ENCODE measurements at places on chromosomes 6 and 20.

DNA sequence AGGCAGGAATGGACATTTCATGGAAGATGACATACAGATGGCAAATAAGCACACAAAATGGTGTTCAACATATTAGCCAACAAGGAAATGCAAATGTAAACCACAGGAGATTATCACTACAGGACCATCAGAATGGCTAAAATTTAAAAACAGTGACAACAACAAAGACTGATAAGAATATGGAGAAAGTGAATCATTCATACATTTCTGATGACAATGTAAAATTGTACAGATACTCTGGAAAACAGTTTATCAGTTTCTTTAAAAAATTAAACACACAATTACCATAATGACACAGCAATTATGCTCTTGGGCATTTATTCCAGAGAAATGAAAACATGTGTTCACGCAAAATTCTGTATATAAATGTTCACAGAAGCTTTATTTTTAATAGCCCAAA, 105.8 kb upstream of the RUNX2 start:
- H3K4me3 ChIP-seq: no peak overlapping the region
- no peaks in the 10 kb centered on the region for H3K4me1 ChIP-seq
- H3K27ac ChIP-seq: no peak overlapping the region
- no peak for DNase-seq
- no peaks in the 10 kb centered on the region for H3K27me3 ChIP-seq

DNA sequence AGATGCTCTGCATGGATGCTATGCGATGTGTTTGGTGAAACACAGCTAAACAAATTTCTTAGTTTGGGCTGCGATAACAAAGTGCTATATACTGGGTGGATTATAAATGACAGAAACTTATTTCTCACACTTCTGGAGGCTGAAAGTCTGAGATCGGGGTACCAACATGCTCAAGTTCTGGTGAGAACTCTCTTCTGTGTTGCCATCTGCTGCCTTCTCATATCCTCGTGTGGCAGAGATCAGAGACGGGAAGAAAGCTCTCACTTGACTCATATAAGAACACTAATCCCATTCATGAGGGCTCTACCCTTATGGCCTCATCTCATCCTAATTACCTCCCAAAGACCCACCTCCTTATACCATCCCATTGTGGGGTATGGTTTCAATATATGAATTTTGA, 162.0 kb upstream of the DTNBP1 start:
- H3K4me1 ChIP-seq: no peaks in the 10 kb centered on the region
- DNase-seq: no peak
- H3K27me3 ChIP-seq: peaks cover 10% of the 10 kb centered on the region
- H3K4me3 ChIP-seq: no peak overlapping the region
- H3K27ac ChIP-seq: no peak overlapping the region

GRCh38 chr6:157376706-157377230, 4.2 kb upstream of the ZDHHC14 start:
- no peaks in the 10 kb centered on the region for H3K27me3 ChIP-seq
- H3K27ac ChIP-seq: no peak overlapping the region
- peaks cover 1% of the 10 kb centered on the region for H3K36me3 ChIP-seq
- no peak overlapping the region for H3K4me3 ChIP-seq
- peaks cover 8% of the 10 kb centered on the region for H3K4me1 ChIP-seq

GRCh38 chr6:151005164-151005563, 139.7 kb downstream of the MTHFD1L start:
- H3K4me3 ChIP-seq: no peak overlapping the region
- peaks cover 10% of the 10 kb centered on the region for H3K36me3 ChIP-seq
- H3K4me1 ChIP-seq: peaks cover 33% of the 10 kb centered on the region
- no peaks in the 10 kb centered on the region for H3K27me3 ChIP-seq
- H3K27ac ChIP-seq: no peak overlapping the region

DNA sequence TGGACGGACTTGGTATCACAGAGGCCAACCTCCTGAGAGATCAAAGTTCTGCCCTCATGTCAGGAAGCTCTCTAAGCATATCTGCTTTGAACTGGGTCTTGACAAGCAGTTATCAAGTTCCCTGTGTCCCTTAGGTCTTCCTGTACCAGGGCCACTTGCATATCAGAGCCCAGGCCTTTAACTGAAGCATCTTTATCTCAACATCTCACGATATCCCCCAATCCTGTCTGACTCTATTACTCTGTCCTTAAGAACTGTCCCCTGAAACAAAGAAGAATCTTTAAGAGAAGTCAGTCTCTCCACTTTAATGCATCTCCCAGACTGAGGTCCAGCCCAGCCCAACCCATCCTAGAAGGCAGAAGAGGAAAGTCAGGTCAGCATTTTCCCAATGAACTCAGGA, 8.2 kb downstream of the MAS1L start:
- H3K27me3 ChIP-seq: no peaks in the 10 kb centered on the region
- H3K36me3 ChIP-seq: no peaks in the 10 kb centered on the region

DNA sequence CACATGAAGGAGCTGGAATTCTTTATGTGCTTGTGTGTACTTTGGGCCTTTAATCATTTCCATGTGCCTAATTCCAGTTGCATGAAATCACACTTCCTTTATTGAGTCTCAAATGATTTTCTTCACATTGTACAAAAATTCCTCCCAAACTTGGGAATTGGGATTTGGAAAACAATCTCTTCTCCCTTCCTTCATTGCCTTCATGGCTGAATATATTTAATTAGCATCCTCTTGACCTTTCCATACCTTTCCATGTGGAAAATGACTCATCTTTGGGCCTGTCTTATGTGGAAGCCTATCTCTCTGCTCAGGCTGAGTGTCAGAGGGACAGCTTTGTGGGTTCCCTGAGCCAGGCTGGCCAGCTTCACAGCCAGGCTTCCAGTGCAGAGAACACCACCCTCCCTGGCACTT, 33.0 kb upstream of the CDH4 start:
- peaks cover 18% of the 10 kb centered on the region for H3K4me1 ChIP-seq
- peaks cover 4% of the 10 kb centered on the region for H3K27me3 ChIP-seq
- peak overlapping the region; percentile 52 for H3K27ac ChIP-seq

GRCh38 chr20:3560578-3560977, 89.8 kb downstream of the ATRN start:
- no peak overlapping the region for H3K4me3 ChIP-seq
- H3K27me3 ChIP-seq: no peaks in the 10 kb centered on the region
- H3K36me3 ChIP-seq: peaks cover 5% of the 10 kb centered on the region
- no peak overlapping the region for H3K27ac ChIP-seq

DNA sequence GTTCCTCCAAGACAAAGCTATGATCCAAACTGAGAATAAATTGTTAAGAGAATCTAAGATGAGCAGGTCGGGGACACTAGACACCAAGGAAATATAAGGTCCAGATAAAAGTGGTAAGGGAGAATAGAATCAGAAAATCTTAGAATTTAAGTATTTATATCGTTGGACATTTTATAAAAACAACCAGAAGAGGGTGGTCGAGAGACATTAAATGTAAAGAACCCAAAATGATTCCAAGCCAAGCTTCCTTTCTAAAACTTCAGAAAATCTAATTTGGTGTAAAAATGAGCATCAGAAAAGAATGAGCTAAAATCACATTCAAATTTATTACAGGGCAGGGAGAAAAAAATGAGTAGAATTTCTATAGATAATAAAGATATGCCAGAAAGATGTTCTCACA, 97.8 kb upstream of the OGFRL1 start:
- H3K36me3 ChIP-seq: no peaks in the 10 kb centered on the region
- H3K4me3 ChIP-seq: no peak overlapping the region
- no peak for DNase-seq
- H3K27me3 ChIP-seq: no peaks in the 10 kb centered on the region
- H3K27ac ChIP-seq: no peak overlapping the region
- H3K4me1 ChIP-seq: peaks cover 7% of the 10 kb centered on the region

DNA sequence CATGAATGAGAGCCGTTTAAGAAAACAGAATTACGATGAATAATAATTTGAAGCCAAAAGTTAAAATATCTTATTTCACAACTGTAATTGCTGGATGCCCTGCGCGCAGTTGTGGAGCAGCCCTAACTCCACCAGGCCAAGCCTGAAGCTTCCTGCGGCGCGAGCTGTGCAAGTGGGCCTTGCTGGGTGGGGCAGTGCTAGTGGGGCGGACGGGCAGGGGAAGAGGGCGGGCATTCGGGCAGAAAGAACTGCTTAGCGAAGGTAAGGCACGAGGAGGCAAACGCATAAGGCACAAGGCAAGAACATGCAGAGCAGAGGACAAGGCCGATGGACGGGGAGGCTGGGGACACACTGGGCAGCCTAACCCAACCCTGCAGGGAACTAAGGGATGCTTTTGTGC, 2.3 kb downstream of the HLA-DQB2 start:
- peaks cover 34% of the 10 kb centered on the region for H3K27me3 ChIP-seq
- H3K27ac ChIP-seq: no peak overlapping the region
- no peak for DNase-seq
- H3K4me1 ChIP-seq: no peaks in the 10 kb centered on the region
- H3K4me3 ChIP-seq: no peak overlapping the region
- no peaks in the 10 kb centered on the region for H3K36me3 ChIP-seq

DNA sequence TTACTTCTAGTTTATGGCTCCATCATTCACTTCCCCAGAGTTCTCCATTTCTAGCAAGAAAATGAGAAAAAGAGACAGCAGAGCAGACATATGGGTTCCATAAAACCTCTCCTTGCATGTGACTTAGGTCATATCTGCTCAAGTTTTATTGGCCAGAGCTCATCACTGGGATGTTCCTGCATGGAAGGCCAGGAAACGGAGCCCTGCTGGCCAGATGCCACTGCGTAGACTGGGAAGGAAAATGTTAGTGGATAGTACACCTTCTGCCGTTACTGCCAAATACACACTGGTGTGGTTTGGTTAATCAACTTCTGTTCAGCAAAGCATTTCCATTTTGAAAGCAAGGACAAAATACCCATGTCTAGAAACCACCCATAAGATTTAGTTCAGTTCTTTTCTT, 220.6 kb upstream of the TSHZ2 start:
- no peak for DNase-seq
- no peak overlapping the region for H3K4me3 ChIP-seq
- no peaks in the 10 kb centered on the region for H3K36me3 ChIP-seq
- no peak overlapping the region for H3K27ac ChIP-seq
- H3K27me3 ChIP-seq: no peaks in the 10 kb centered on the region

DNA sequence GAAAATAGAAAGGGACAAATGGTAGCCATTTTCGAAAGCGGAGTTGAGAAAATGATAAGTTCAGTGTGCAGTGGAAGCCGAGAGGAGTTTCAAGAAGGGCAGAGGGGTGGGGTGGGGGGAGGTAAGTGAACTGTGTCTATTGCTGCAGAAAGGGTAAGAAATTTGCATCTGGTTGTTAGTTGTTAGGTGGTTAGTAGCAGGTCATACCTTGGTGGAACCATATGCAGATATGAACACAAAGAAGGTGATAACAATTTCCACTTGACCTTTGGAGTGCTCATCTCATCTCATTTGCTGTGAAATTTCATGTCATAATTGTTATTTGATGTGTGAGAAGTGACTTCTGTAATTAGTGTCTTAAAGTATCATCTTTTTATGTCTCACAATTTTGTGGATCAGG, 288.2 kb downstream of the QKI start:
- H3K27me3 ChIP-seq: peaks cover 3% of the 10 kb centered on the region
- no peak for DNase-seq
- H3K36me3 ChIP-seq: peaks cover 2% of the 10 kb centered on the region
- H3K27ac ChIP-seq: no peak overlapping the region

- H3K4me1 ChIP-seq: no peaks in the 10 kb centered on the region
- H3K4me3 ChIP-seq: no peak overlapping the region
- H3K36me3 ChIP-seq: peaks cover 3% of the 10 kb centered on the region
- DNase-seq: no peak
Measured at GRCh38 chr6:138454981-138455706, 44.1 kb downstream of the NHSL1 start.

GRCh38 chr20:52972190-52972937, at the start of gene TSHZ2:
TSHZ2 (plus strand) TSS chr20:52972358; CDS start chr20:52973294, 936 bp downstream.
- peaks cover 54% of the 10 kb centered on the region for H3K27me3 ChIP-seq
- H3K36me3 ChIP-seq: peaks cover 2% of the 10 kb centered on the region
- peaks cover 19% of the 10 kb centered on the region for H3K4me1 ChIP-seq
- no peak within 1 kb of the TSS for H3K27ac ChIP-seq

DNA sequence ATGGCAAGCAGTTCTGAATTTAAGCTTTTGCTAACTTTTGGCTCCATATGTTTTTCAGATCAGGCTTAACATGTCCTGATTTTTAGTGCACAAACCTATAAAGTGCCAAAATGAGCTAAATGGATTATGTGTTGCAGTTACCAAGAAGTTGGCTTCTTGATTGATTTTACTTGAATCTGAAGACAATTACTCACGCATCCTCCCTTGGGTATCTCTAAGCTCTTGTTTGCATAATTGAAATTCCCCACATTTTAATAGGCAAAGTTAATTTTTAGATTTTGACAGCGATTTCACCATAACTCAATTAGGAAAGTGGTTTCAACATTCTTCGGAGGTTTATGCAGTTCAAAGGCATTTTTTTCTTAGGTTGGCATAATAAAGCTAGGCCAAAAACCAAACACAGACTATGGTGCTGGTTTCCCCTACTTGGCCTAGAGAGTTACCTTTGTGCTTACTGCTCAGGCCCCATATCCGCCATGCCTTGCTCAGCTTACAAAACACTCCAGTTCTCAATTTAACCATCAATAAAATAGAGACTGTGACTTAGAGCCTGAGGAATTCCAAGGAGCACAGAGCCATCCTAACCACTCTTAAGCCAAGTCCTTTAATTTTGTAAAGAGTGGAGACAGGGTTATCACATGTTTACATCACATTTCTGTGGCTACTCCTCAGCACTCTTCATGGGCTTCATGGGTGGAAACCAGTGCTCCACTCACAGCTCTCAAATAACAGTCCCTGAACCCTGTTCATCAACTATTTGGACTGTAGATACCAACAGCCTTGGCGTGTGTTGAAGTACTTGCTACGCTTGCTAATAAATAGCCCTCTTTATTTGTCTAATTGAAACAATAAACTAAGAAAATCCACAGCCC, 32.1 kb downstream of the LAMA4 start:
- H3K4me1 ChIP-seq: peaks cover 29% of the 10 kb centered on the region
- H3K36me3 ChIP-seq: no peaks in the 10 kb centered on the region
- H3K4me3 ChIP-seq: no peak overlapping the region
- no peaks in the 10 kb centered on the region for H3K27me3 ChIP-seq
- DNase-seq: no peak

GRCh38 chr20:44501448-44501847, 20.4 kb downstream of the SERINC3 start:
- DNase-seq: no peak
- H3K27ac ChIP-seq: peak overlapping the region; percentile 81
- peaks cover 46% of the 10 kb centered on the region for H3K36me3 ChIP-seq
- peaks cover 35% of the 10 kb centered on the region for H3K4me1 ChIP-seq
- H3K27me3 ChIP-seq: no peaks in the 10 kb centered on the region
- H3K4me3 ChIP-seq: no peak overlapping the region

DNA sequence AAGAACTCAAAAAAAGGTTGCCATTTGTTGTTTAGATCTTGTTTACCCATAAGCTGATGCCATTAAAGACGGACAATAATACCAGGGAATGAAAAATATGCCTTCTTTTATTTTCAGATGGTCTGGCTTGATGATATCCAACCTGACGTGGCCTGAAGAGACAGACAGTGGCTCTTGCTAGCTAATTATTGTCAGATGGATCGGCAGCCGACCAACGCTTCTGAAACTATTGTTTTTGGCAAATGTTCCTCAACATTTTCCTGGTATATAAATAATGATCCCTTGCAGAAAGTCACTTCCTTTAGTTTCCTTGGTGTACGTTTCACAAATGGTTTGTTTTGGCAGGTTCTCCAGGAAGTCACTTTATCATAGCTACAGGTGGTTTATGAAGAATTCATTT, 290.9 kb upstream of the TSHZ2 start:
- no peak for DNase-seq
- no peaks in the 10 kb centered on the region for H3K36me3 ChIP-seq
- no peak overlapping the region for H3K4me3 ChIP-seq
- H3K27me3 ChIP-seq: peaks cover 1% of the 10 kb centered on the region
- no peak overlapping the region for H3K27ac ChIP-seq

- no peak overlapping the region for H3K27ac ChIP-seq
- H3K4me3 ChIP-seq: no peak overlapping the region
- no peak for DNase-seq
- no peaks in the 10 kb centered on the region for H3K36me3 ChIP-seq
Measured at GRCh38 chr6:139354189-139354588, 20.3 kb downstream of the CITED2 start.
